ENCODE measurements at places on chromosomes 1 and 21.

DNA sequence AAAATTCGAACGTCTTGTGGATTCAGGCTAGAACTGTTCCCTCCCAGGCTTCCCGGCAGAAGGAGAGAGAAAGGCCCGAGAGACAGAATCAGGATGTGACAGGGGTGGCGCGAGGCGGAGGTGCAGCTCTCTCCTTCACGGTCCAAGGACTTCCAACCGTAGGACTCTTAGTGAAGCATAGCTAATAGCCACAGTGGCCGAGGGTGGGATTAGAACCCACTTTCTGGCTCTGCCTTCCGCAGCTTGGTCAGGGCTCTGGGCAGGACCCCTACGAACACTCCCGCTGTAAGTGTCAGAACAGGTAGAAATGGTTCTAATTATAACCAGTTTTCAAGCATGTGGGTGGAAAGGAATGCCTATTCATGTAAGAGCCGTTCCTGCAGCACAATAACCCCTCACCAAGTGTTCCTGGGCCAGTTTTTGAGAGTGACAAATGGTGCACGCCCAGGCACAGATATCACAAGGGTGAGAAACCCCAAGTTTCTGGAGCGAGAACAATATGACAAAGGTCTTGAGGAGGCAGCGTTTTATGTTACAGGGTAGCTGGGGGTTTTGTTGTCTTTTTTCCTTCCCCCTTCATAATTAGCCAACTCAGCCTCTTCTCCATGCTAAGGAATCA, 86.4 kb downstream of the SYF2 start:
- no peak for DNase-seq

DNA sequence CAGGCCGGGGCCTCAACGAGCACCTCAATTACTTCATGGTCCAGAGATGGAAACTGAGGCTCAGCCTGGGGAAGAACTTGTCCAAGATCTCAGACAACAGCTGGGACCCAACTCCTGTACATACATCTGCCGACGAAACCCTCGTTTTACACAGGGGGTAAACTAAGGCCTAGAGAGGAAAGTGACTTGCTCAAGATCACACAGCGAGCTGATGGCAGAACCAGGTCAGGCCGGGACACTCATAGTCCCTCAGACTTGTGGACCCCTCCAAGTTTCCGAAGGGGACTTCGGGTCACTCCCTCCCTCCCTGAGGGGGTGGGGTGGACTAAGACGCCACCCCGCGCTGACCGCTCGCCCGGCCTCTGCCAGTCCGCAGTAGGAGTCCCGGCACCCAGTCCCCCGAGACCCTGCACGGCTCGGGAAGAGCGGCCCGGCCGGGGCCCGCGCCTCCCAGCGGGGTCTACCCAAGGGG, 430 bp downstream of the WASF2 start:
- DNase-seq, result no peak

DNA sequence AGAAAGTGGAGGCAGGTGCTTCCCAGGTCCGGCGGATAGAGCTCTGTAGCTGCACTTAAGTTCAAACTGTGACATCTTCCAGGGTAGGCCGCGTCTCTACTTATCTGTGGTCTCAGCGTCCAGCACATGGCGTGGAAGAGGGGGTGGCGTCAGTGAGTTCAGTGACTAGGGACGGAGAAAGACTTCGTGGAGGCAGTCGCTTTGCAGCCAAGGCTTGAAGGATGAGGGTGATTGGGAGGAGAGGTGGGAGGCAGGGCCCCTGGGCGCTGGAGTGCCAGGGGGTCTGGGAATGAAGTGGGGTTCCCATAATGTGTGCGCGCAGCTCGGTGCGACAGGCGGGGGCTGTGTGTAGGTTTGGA, 444 bp upstream of the AGO1 start:
- no peak for DNase-seq

- DNase-seq, result no peak
These were observed 30.7 kb upstream of the ANGPTL1 start for GRCh38 chr1:178901482-178902125.

DNA sequence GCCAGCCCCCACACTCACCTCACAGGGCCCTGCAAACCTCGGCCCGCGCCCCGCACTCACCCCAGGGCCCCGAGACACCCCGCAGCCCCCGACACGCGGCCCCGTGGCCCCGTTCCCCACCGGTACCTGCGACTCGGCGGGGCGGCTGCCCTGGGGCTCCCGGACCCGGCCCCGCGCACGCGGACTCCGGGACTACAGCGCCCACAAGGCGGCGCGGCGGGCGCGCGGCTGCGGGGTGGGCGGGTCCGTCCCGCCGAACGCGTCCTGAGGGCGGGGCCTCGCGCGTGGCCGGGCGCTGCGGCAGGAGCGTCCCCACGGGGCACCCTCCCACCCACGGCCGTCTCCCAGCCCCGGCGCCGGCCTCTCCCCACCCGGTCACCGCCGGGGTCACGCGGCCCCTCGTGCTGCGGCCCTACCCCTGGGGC, at the start of gene SLC19A1:
Gene SLC19A1, minus strand, starts transcription at position 199 of the 425 bp plus-strand sequence. CDS start 4,481 bp downstream, outside the sequence.
- DNase-seq, result no peak

GRCh38 chr1:118928739-118929554, 59.2 kb downstream of the TBX15 start:
- DNase-seq, result no peak

DNA sequence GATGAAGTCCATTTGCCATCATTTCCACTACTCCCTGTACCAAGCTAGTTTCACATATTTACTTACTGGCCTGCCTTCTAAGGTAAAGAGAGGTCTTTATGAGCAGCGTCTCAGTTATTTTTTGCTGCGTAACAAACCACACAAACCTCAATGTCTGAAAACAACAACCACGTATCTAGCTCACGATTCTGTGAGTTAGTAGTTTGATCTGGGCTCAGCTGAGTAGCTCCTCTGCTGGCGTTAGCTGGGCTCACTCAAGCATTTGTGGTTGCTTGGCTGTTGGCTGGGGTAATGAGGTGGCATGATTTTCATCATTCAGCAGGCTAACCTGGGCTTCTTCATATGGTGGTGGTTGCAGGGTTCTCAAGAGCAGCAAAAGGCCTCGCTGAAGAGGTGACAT, 225.4 kb downstream of the FOXD2 start:
- DNase-seq, result no peak

DNA sequence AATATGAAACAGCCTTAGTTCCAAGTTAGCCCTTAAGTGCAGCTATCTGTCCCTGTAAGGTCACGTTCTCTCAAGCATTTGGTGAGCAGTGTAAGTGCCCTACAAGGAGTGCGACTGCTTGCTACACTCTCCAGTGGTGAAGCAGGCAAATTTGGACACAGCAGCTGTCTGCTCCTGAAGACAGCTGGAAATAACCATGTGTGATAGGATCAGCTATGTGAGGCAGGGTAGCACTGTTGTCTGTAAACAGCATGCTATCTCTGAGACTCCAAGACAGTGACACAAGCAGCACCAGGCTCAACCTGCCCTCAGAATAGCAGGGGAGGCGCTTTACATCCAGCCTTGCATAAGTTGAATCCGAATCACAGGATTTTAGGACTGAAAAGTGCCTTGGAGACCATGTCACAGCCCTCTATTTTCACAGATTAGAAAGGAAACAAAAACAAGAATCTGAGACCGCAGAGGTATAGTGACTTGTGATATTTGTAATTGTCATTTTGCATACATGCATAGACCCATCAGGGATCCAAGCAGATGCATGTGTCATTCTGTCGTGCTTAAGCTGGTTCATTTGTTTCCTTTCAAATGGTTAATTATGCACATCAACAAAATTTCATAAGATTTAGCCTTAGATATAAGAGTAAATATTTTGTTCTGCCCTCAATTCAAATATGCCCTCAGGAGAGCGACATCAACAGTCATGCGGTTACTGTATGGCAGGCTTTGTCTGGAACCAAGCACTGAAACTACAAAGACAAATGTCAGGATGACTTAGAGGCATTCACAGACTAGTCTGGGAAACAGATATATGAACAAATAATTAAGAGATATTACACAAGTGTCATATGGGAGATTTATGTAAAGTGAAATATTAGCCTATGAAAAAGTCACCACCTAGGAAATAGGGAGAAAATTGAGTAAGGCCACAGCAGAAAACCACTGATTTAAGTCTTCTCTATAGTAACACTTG, 134.9 kb upstream of the NRIP1 start:
- DNase-seq, result no peak

- DNase-seq, result no peak
These were observed 6.8 kb upstream of the ADAM15 start for GRCh38 chr1:155044365-155044764.

DNA sequence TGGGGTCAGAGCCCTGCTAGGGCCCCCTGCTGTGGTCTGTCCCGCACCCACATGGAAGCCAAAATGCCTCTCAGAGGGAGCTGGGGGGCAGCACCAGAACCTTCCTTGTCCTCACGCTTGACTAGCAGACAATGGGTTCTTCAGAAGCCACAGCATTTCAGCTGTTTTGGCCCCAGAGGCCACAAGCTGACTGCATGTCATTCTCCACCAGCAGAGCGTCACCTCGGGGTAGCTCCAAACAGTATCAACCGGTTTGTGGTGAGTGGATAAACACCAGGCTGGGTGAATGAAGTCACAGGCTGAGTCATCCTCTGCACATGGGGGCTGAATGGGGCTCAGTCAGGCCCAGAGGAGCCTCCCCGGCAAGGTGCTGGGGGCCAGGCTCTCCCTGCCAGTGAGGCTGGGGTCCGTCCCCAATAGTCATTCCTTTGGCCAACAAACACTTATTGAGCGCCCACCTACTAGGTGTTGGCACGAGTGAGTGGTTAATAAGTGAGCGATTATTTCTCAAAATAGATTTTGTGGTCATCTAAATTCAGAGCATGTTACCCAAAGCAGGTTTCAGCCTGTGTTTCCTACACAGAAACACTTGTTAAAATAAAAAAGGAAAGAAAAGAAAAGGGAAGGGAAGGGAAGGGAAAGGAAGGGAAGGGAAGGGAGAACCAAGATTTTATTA, 9.1 kb downstream of the OLIG1 start:
- DNase-seq, result peak; percentile 9

GRCh38 chr1:192732787-192733186, 76.1 kb upstream of the RGS2 start:
- DNase-seq, result no peak

GRCh38 chr1:110112143-110112542, at the start of gene UBL4B:
UBL4B (plus strand) TSS chr1:110112443; CDS start chr1:110112535, 92 bp downstream.
- DNase-seq, result no peak

DNA sequence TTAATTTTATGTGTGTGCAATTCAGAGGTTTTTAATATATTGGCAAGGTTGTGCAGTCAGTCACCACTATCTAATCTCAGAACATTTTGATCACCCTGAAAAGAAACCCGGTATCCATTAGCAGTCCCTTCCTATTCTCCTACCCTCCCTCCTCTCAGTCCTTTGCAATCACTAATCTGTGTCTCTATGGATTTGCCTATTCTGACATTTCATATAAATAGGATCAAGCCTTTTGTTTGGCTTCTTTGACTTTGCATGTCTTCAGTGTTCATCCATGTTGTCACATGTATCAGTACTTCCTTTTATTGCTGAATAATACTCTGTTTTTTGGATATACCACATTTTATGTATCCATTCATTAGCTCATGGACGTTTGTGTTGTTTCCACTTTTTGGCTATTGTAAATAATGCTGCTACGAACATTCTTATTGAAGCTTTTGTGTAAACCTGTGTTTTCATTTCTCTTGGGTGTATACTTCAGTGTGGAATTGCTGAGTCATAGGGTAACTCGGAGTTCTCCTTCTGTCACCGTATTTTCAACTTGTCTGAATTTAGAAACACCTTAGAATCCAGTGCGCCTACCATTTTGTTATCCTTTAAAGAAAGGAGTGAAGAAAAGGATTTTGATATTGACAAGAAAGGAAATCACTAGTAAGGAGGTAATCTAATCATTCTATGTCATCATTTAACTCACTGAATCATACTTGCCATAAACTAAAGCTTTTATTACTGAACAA, 3.4 kb downstream of the CEP85 start:
- DNase-seq, result no peak

GRCh38 chr1:225850370-225850769, 31.8 kb downstream of the TMEM63A start:
- DNase-seq, result no peak

GRCh38 chr1:224755586-224755985, 139.5 kb downstream of the CNIH3 start:
- no peak for DNase-seq

DNA sequence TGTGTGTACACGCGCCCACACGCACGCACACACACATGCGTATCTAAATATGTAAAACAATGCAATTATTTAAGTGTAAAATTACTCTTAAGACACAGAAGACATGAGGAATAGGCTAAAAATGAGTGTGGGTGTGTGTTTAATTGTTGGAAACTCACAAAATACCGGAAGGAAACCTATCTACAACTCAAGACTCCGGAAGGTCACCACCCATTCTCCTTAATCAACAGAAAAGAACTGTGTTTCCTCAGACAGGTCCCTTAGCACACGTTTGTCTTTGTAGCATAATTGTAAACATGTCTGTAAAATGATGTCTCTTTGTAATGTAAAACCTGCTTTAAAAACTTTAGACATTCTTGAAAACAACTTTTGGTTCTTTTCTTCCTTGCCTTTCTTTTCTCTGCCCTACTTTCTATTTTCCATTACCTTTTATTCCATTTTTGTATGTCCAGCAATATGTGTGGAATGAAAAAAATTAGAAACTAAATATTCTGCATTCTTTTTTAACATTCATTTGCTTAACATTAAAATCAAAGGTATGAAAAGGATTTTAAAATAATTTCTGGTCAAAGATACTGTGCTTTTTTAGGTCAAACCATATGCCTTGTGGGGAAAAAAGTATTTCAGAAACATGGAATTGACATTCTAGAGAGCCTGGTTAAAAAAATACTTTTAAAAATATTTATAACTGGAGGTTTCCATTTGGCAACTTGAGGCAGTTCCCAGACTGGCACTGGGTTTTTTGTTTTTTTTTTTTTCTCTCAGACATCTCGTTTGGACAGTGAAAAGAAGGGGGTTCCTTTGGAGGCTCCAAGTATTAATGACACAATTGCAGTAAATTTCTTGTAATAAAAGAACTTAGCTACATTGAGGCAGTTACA, 46.2 kb downstream of the ATP5PF start:
- DNase-seq, result no peak

DNA sequence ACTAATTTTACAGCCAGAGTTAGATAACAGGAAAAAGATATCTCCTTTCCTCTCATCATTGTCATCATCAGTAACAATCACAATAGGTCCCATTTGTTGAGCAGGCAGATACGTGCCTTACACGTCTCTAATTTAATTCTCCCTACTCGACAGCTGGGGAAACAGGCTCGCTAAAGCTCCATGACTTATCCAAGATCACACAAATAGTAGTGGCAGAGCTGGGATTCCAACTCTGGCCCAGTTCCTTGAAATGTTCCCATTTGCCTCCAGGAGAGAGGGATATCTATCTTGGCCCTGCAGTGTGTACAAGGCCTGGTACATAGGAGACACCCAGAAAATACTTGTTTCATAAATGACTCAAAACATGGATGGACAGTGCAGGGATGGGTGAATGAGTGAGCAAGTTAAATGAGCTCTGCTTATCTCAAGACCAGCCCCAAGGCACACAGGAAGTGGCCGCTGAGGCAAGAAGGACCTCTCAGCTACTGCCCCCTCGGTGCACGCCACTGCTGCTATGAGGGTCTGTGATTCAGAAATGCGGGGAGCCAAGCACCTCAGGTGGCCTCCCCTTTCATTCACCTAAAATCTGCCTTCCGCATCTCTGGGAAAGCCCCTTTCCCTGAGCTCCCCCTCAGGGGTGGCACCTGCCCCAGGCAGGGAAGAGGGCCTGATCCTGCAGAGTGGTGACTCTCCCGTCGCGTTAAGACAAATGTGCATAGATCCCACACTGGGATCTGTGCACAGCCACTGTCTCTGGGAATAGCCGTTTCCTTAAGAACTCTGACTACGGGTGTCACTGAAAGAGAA, 3.6 kb downstream of the KCNN3 start:
- DNase-seq, result no peak

- no peak for DNase-seq
These were observed 27.0 kb downstream of the NAV1 start for GRCh38 chr1:201565771-201566528.

All from AG04449 (cell line).